GM10248 (cell line): ENCODE measurements at places on chromosomes 7 and 10.

- no peak for DNase-seq
Measured at GRCh38 chr10:10734356-10735064, 283.2 kb upstream of the CELF2 start.

- DNase-seq, result no peak
Measured at GRCh38 chr10:20608503-20608902, 288.6 kb downstream of the NEBL start.

- DNase-seq, result no peak
Measured at GRCh38 chr7:154914308-154914995, 88.5 kb downstream of the PAXIP1 start.

DNA sequence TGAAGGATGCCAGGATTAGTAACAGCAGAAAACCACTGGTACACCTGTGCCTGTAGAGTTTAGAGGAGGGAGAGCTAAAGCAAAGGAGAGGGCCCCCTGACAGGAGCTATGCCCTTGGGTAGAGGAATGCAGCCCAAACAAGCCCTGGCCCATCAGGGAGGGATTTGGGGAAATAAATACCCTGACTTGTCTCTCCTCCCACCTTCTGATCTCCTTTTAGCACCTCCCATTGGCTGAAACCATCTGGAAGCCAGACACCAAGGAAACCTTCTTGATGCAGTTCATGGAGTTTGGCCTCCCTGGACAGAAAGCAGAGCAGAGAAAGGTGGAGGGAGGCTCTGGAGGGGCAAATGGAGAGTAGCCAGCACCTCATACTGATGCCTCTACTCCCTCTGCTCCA, 45.3 kb downstream of the ADRA2A start:
- no peak for DNase-seq

GRCh38 chr7:99990460-99990852, 14.6 kb upstream of the AZGP1 start:
- no peak for DNase-seq

DNA sequence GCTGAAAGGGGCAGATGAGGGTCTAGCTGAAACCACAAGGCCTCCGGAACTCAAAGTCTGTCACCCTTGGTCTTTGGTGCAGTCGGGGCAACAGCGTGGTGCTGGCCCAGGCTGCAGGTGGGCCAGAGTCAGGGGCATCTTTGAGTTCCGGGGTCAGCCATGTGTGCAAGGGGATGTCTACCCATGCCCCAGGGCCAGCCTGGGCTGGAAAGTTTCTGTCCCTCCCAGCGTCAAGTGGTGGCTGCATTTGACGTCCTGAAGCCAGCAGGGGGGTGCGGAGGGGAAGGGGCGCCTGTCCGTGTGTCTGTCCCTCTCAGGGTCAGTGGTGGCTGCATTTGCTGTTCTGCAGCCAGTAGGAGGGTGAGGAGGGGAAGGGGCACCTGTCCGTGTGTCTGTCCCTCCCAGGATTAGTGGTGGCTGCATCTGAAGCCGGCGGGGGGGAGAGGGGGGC, 638 bp downstream of the BRAT1 start:
- peak; percentile 34 for DNase-seq

- no peak for DNase-seq
Measured at GRCh38 chr10:114485696-114486400, 81.5 kb upstream of the AFAP1L2 start.

DNA sequence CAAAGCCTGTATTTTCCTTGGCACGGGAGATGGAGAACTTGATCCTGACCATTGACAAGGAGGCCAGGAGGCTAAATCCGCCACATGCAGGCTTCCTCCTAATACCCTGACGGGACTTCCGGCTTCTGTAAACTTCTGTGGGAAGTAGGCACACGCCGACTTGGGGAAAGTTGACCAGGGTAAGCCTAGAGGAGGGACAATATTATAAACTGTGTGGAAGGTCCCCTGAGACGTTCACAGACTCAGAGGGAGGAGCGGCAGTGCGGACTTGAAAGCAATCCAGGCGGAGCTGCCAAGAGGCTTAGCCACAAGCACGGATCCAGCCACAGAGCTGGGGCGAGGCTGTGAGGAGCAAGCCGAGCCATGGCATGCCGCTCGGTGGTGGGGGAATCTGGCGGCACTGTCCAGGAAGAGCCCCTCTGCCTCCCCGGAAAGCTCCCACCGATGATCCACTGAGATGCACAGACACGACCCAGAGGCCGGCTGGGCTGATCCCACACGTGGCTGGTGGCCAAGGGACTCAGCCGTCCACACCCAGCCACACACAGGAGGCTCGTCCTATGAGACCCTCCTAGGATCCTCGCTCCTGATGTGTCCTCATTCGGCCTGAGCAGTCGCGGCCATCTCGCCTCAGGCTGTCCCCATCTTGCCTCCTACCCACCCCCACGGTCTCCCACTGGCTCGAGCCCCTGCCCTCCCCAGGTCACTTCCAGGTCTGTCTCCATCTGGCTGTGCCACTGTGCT, 40.0 kb upstream of the INSIG1 start:
- DNase-seq, result no peak

DNA sequence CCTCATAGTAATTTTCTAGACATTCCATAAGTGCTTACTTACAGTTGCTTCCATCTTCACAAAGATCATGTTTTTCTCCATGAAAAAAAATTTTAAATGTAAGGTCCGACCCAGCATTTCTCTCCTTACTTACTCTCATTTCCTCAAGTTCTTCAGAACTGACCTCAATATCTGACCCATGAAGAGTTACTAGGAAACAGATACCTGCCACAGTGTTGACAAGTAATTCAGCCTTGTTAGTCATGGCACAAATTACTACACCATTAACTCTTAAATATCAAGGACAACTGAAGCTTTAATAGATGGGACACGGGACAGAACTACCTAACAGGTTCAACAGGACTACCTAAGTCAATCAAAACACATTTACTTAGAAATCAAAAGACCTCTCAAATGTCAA, 316.2 kb downstream of the POM121L12 start:
- no peak for DNase-seq

DNA sequence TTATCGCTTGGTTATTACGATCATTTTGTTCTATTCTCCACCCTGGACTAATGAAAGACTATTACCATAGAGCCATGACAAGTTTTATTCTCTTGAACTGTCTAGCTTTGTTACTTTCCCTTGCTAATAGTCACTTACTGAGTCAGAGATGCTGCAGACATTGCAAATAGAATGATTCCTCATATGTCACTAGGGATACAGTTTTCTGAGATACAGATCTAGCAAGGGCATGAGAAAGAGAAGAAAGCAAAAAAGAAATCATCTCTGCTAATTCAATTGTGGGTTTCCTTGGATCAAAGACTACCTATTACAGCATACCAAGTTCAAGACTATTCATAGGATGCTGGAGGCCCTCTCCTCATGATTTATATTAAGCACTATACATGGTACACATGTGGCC, 204.3 kb downstream of the MBL2 start:
- no peak for DNase-seq

- DNase-seq, result peak; percentile 71
Measured at GRCh38 chr7:47497367-47498096, 84.4 kb downstream of the TNS3 start.

- no peak for DNase-seq
Measured at GRCh38 chr7:90666186-90666585, 70.1 kb downstream of the CDK14 start.

DNA sequence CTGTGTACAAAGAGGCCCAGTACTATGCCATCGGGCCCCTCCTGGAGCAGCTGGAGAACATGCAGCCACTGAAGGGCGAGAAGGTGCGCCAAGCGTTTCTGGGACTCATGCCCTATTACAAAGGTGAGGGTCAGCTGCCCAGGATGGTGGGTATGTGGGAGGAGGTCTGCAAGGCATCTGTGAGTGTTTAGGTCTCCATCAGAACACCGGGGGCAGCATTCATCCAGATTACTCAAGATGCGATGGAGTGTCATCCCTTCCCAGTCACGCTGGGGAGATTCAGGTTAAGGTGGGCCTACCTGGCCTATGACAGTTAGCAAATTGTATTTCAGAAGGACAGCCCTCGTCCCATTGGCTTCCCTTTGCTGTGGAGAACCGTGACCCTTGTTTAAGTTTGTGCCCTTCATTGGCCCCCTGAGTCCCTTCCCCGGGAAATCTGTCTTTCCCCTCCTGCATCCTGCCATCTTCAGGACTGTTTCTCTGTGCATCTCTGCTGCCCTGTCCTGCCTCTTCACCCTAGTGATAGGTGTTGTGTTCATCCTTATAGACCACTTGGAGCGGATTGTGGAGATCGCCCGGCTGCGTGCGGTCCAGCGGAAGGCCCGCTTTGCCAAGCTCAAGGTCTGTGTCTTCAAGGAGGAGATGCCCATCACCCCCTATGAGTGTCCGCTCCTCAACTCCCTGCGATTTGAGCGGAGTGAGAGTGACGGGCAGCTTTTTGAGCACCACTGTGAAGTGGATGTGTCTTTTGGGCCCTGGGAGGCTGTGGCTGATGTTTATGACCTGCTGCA, 9.8 kb downstream of the KCTD7 start:
- no peak for DNase-seq

GRCh38 chr10:63819753-63820329, 298.6 kb downstream of the REEP3 start:
- no peak for DNase-seq

GRCh38 chr10:30825495-30825894, 195.9 kb upstream of the LYZL2 start:
- no peak for DNase-seq

GRCh38 chr10:95303535-95303934, 12.7 kb upstream of the PDLIM1 start:
- DNase-seq, result no peak

DNA sequence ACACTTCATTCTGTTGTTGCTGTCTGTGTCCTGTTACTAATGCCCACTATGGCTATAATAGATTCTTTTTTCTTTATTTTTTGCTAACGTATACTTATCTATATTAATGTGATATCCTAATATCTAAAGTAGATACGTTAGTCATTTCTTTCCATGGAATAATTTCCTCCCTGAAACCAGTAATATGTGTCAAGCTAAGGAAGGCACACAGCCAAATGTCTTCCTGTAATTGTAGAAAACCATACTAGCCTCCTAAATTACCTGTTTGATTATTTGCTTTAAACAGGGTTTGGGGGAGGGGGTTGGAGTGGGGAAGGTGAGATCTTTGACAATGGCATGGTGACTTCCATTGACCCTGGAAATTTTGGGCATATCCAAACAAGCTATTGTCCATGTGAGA, 56.4 kb downstream of the THNSL1 start:
- DNase-seq, result no peak

GRCh38 chr10:49569031-49569631, 30.2 kb upstream of the ERCC6 start:
- DNase-seq, result no peak

GRCh38 chr10:4355350-4355749, 470.7 kb upstream of the AKR1E2 start:
- DNase-seq, result no peak

DNA sequence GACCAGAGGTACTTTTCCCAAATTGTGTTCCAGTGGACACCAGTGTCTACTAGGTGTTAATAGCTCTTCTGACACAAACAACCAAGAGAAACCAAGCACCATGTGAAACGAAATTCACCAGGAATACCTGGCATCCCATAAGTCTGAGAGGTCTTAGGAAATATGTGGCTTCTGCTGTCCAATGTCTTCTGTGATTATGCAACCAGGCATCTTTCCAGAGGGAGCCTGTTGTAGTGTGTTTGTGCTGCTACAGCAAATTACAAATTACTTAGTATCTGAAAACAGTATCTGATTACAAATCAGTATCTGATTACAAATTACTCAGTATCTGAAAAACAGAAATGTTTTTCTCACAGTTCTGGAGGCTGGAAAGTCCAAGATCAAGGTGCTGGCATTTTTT, 133.6 kb upstream of the NPVF start:
- DNase-seq, result no peak

DNA sequence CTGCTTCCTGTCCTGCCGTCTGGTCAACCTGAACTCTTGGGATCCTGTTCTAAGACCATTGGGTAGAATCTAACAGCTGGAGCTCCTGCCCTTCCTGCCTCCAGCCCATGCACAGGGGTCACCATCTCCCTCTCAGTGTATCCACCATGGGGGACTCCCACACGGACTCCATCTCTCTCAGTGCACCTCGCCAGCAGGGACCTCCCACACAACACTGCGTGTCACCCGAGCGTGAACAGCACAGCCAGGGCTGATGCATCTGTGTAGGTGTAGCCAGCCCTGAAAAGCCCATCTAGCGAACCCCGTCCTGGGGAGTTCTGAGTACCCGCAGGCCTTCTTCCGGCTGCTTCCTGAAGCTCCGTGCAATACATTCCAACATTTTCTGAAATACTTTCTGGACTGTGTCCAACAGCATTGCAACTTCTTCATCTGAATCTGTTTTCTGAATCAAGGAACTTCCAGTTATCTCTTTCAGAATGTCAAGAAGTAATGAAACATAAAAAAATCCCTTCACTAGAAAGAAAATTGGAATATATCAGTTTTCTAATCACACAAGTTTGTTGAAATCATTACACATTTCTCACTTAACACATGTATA, 52.5 kb downstream of the NCAPG2 start:
- DNase-seq, result no peak

DNA sequence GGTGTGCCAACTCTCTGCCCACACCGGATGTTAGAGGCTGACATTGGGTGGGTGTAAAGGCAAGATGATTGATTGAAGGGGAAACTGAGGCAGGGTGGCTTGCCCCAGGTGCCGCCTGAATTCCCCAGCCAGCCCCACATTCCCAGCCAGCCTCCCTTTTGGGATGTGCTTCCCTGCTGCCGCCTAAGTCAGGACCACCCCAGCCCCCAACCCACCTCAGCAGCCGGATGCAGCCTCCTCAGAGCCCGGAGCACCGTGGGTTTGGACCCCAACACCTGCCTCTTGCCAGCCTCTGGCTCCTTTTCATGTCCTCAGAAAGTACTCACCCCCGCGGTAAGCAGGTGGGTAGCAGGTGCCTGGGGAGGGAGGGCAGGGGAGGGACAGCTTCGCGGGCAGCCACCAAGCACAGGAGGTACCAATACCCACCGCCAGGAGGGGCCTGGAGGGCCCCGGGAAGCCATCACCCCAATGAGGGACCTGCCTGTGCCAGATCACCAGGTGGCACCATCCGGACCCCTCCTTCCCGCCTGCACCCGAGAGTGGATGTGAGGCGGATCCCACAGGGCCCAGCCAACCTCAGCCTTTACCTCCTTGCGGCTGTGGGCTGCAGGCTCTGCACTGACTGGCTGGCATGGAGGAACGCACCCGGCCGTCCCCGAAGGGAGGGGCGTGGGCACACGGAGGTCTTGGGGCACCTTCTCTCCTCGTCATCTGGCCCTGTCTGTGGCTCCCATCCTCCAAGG, 60.5 kb downstream of the PWWP2B start:
- no peak for DNase-seq

GRCh38 chr10:43196981-43197833, 59.0 kb downstream of the CSGALNACT2 start:
- peak; percentile 11 for DNase-seq

DNA sequence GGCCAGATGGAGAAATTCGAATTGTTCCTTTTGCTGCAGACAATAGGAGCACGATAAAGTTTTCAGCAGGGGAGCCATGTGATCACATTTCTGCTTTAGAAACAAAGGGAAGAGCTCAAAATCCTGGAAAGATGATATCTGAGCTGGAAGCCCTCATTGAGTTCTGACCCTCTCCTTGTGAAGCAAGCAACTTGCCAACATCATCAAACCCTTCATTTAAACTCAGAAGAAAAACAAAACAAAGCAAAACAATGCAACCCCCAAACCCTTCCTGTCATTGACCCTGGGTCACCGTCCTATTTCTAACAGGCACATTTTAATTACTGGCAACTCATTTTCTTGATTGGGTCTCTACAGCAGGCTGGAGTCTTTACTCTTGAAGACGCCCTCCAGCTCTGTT, 198.3 kb upstream of the ZNF32 start:
- no peak for DNase-seq
